ENCODE measurements at places on chromosomes 5 and 9. TPM values are rescaled to one million over a fixed set of nuclear protein-coding genes. Genes with fewer than 3 reads are reported as not detected.

TNIP1 gene
- total RNA-seq = 131 TPM

BTNL8 gene
- not detected for total RNA-seq

CAMK2A gene
- not detected for total RNA-seq

TSLP gene
- not detected for total RNA-seq

UCK1 gene
- total RNA-seq = 29.3 TPM

LIFR gene
- total RNA-seq = not detected

GABBR2 gene
- total RNA-seq = not detected

SPATA31C1 gene
- total RNA-seq = not detected

SOWAHA gene
- total RNA-seq = 0.23 TPM

BSPRY gene
- not detected for total RNA-seq

PHF24 gene
- total RNA-seq = not detected

PDE6A gene
- total RNA-seq = not detected

DNA sequence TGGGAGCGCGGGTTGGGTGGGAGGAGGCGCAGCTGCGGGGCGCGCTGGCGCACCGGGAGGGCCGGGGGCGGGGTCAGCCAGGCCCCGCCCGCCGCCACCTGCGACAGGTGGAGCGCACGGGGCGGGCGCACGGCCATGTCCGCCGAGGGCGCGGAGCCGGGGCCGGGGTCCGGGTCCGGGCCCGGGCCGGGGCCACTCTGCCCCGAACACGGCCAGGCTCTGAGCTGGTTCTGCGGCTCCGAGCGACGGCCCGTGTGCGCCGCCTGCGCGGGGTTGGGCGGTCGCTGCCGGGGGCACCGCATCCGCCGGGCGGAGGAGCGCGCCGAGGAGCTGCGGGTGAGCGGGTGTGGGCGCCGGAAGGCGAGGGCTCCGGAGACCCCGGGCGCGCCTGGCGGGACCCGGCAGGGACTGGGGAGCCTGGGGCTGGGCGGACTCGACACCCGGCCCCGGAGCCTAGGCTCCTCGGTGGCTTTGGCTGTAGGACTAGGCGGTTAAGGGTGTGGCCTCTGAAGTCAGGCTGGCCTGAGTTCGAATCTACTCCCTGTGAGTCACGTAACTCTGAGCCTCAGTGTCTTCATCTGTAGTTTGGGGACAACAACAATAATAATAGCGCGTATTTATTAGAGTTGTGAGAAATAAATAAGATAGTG lies at the start of gene BSPRY:
Gene BSPRY (plus strand): TSS at position 97 of the 650 bp plus-strand sequence. CDS start 39 bp downstream, at position 136.
- no peak for DNase-seq

- peak; percentile 46 for DNase-seq
These were observed 122.9 kb upstream of the DAB2 start for GRCh38 chr5:39547553-39548154.

- no peak for DNase-seq
These were observed 438.0 kb downstream of the HTR1A start for GRCh38 chr5:63524281-63524680.

- no peak for DNase-seq
These were observed 26.3 kb upstream of the CDKN2AIPNL start for GRCh38 chr5:134437847-134438581.

GRCh38 chr9:34675048-34675714 lies 12.7 kb upstream of the CCL27 start:
- DNase-seq = peak; percentile 50

- no peak for DNase-seq
These were observed 62.0 kb downstream of the SUSD1 start for GRCh38 chr9:112112941-112113681.

DNA sequence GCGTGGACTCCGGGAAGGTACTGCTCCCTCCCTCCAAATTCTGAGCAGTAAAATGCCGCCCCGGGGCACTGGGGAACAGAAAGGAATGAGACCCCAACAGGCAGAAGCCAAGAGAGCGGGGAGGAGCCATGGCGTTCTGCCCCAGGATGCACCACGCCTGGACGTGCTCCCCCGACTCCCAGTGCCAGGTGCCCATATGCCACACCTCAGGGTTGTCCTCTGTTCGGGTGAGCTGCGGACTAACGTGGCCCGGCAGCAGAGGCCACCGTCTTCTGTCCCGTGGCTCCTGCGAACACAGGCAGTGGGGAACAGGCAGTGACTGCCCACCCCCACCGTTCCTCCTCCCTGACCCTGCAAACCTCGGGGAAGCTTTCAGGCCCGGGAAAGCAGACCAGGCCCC lies 4.8 kb downstream of the SURF6 start:
- DNase-seq = no peak

DNA sequence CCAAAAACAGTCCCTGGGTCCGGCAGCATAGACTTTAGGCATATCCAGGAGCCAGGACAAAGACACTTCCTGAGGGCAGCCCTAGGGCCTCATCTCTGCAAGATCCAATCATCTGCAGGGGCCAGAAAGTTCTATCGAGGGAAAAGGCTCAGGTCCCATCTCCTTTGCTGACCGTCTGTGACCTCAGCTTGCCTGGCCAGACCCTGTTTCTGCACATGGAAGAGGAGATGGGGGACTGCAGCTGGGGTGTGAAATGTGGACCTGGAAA lies 51.0 kb upstream of the FCN1 start:
- no peak for DNase-seq

- DNase-seq = no peak
These were observed 135.8 kb upstream of the TRPC7 start for GRCh38 chr5:136501133-136501532.

- DNase-seq = no peak
These were observed 216.1 kb upstream of the RASA1 start for GRCh38 chr5:87051502-87052113.

DNA sequence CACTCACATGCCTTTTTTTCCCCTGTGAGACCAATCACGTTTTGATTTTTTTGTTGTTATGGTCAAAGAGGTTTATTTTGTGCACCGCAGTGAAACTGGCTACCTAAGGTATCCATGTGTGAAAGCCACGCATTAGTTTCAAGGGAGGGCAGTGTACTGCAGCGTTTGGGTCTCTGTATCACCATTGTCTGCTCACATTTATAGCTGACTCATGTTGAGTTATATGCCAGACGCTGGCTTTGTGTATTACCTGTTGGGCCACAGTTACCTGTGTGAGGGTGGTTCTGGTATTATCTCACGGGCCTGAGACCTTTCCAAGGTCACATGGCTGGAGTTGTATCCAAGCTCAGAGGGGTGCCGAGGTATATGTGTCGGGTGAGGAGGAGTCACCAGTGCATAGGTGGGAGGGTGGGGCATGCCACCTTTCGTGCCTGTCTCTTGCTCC lies 75.8 kb downstream of the ARHGAP26 start:
- DNase-seq = no peak

- no peak for DNase-seq
These were observed 509.8 kb downstream of the CSNK1G3 start for GRCh38 chr5:124021776-124022175.

GRCh38 chr5:9898319-9898718 lies 268.2 kb upstream of the TAS2R1 start:
- no peak for DNase-seq

GRCh38 chr9:13143281-13143680 lies 136.2 kb downstream of the MPDZ start:
- no peak for DNase-seq

DNA sequence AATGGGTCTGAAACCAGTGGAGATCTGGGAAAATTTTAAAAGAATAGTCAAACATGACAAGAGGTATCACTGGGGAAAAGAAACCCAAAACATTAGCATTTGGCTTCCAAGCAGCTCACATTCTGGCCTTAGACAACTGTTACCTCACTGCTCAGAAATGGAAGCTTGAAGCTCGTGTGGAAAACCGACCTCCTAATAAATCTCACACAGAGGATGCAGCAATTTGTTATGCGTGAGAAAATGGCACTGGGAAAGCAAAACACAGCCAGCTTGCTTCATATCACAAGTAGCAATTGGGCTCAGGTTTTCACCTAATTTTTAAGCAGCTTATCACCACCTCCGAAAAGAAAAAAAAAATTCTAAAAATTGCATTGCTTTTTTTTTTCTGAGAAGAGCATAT lies 103.3 kb upstream of the TAS2R1 start:
- no peak for DNase-seq

- no peak for DNase-seq
These were observed 22.6 kb upstream of the CCDC192 start for GRCh38 chr5:127680595-127680994.

GRCh38 chr9:131518553-131518952 lies 12.5 kb downstream of the UCK1 start:
- DNase-seq = no peak

GRCh38 chr5:14417792-14418765 lies 163.5 kb upstream of the OTULINL start:
- DNase-seq = no peak

DNA sequence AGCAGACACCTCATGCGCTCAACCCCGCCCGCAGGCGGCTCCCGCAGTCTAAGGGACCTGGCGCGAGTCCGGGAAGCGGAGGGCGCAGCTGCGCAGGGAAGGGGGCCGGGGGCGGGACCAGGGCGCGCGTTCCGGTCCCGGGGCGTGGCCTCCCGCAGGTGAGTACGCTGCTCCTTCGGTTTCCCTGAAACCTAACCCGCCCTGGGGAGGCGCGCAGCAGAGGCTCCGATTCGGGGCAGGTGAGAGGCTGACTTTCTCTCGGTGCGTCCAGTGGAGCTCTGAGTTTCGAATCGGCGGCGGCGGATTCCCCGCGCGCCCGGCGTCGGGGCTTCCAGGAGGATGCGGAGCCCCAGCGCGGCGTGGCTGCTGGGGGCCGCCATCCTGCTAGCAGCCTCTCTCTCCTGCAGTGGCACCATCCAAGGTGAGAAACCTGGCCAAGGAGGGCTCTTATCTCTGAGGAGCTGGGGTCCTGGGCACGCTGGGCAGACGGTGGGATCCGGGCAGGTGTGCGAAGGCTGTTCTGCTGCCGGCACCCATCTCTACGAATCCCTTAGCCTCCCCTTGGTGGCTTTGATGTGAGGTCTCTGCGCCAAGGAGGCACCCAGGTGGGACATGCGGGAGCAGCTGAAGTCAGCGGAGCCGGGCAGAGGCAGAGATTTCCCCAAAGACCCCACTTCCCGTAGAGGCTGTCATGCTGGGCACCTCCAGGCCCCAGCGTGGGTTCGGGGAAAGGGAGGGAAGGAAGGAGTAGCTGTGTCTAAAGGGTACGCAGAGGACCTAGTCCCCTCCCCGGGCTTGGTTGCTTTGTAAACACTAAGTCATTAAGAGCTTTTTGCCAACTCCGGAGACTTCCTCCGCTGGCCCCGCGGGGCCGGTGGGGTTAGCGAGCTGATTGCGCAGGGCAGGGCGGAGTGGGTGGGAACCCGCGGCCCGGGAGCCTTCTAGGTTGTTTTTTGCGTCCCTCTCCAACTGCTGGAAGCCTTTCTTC lies at the start of gene F2RL1:
Gene F2RL1 (plus strand): TSS at position 187 of the 988 bp plus-strand sequence. CDS start 153 bp downstream, at position 340.
- peak; percentile 37 for DNase-seq

- DNase-seq = no peak
These were observed 143.0 kb downstream of the FBN2 start for GRCh38 chr5:128395073-128395472.

DNA sequence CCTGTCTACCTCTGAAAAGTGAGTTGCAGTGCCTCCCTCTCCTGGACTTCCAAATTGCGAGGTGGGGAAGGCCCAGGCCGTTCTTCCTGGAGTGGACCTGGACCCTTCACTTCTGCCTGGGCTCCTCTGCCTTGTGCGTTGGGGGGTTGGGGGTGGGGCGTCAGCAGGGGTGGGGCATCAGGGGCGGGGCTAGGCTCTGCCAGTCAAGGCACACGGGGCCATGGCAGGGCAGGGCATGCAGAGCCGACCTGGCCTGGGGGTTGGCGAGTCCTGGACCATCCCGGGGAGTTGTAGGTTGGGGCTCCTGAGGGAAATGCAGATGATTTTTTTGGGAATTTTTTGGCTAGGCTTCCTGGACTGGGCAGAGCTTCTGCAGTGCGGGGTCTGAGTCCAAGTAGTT lies 87.1 kb downstream of the EHMT1 start:
- no peak for DNase-seq

Data from naive thymus-derived CD4-positive, alpha-beta T cell (primary cell).